Activated T-helper 1 cell treated with anti-CD3 and anti-CD28 coated beads, Interleukin-12 subunit alpha, Interleukin-12 subunit beta, Interleukin-2, Interleukin-4 antibody, amounts not matched to agents 30 ng/mL and 10 ng/mL and 1 ng/mL, durations not matched to agents 14 hours and 24 hours and 36 hours (primary cell): ENCODE measurements at places on chromosomes 2 and 18. TPM values are rescaled to one million over a fixed set of nuclear protein-coding genes. Genes with fewer than 3 reads are reported as not detected.
A peak's percentile ranks its signal among the peaks of the same experiment; 100 is the strongest.

DNA sequence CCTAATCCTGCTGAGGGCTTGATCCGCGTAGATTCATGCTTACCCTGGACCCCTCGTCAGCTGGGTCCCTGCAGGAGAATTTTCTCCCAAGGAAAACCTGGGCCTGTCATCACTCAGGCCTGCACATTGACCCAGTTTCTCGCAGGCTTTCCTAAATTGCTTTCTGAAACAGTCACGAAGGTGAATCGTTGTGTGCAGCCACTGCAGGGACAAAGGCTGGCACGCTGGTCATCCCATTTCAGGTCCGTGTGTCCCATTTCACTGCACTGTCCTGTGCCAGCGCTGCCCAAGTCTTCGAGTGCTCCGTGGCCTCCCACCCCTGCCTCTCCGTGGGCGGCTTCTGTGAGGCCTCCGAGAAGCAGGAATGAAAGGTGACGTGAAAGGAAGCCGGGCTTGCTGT, 62.8 kb upstream of the YWHAQ start:
- no peaks in the 10 kb centered on the region for H3K36me3 ChIP-seq
- no peak overlapping the region for H3K27ac ChIP-seq
- H3K27me3 ChIP-seq, result peaks cover 2% of the 10 kb centered on the region

DNA sequence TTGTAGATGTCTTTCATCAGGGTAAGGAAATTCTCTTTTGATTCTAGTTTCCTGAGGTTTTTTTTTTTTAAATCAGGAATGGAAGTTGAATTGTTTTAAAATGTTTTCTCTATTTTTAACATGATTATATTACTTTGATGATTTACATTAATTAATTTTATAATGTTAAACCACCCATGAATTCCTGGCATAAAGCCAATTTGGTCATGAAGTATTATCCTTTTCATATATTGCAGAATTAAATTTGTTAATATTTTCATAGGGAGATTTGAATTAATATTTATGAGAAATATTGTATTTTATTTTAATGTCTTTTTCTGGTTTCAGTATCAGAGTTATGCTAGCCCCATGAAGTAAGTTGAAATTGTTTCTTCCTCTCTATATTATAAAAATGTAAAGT, 144.6 kb downstream of the MAIP1 start:
- no peaks in the 10 kb centered on the region for H3K4me1 ChIP-seq
- no peak for DNase-seq
- no peak overlapping the region for H3K27ac ChIP-seq
- H3K4me3 ChIP-seq, result no peak overlapping the region
- H3K27me3 ChIP-seq, result peaks cover 3% of the 10 kb centered on the region
- no peaks in the 10 kb centered on the region for H3K36me3 ChIP-seq

The TMEM182 gene
- total RNA-seq, result 2.1 and 4.4 TPM in 2 replicates

- DNase-seq, result no peak
- H3K36me3 ChIP-seq, result peaks cover 30% of the 10 kb centered on the region
- no peaks in the 10 kb centered on the region for H3K27me3 ChIP-seq
- peak overlapping the region; percentile 22 for H3K27ac ChIP-seq
- no peaks in the 10 kb centered on the region for H3K4me1 ChIP-seq
These were observed 16.0 kb downstream of the CEP192 start for GRCh38 chr18:13007248-13007560.

GRCh38 chr2:222307978-222308730, 9.4 kb upstream of the PAX3 start:
- peaks cover 16% of the 10 kb centered on the region for H3K4me1 ChIP-seq
- no peak for DNase-seq
- H3K27ac ChIP-seq, result no peak overlapping the region
- H3K4me3 ChIP-seq, result no peak overlapping the region

The ADAM23 gene
- total RNA-seq, result 0.15 and 0.16 TPM in 2 replicates

DNA sequence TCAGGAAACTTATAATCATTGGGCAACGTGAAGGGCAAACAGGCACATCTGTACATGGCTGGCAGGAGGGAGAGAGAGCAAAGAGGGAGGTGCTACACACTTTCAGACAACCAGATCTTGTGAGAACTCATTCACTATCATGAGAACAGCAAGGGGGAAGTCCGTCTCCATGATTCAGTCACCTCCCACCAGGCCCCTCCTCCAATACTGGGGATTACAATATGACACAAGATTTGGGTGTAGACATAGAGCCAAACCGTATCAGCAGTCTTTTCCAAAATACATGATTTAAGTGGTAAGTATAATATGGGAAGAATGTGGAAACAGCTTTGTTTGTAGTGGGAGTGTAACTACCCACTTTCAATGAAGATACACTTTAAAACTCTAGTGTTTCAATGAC, 65.0 kb downstream of the EPB41L5 start:
- peaks cover 4% of the 10 kb centered on the region for H3K27me3 ChIP-seq
- H3K36me3 ChIP-seq, result peaks cover 2% of the 10 kb centered on the region
- H3K4me1 ChIP-seq, result no peaks in the 10 kb centered on the region
- H3K27ac ChIP-seq, result no peak overlapping the region
- no peak overlapping the region for H3K4me3 ChIP-seq

GRCh38 chr18:62771494-62772270, 56.3 kb downstream of the PHLPP1 start:
- H3K36me3 ChIP-seq, result peaks cover 4% of the 10 kb centered on the region
- H3K4me3 ChIP-seq, result no peak overlapping the region
- no peaks in the 10 kb centered on the region for H3K27me3 ChIP-seq
- peaks cover 29% of the 10 kb centered on the region for H3K4me1 ChIP-seq
- H3K27ac ChIP-seq, result peak overlapping the region; percentile 20

GRCh38 chr2:128524183-128524582, 205.5 kb upstream of the HS6ST1 start:
- peaks cover 3% of the 10 kb centered on the region for H3K36me3 ChIP-seq
- no peak overlapping the region for H3K4me3 ChIP-seq
- H3K4me1 ChIP-seq, result peaks cover 23% of the 10 kb centered on the region
- DNase-seq, result no peak

DNA sequence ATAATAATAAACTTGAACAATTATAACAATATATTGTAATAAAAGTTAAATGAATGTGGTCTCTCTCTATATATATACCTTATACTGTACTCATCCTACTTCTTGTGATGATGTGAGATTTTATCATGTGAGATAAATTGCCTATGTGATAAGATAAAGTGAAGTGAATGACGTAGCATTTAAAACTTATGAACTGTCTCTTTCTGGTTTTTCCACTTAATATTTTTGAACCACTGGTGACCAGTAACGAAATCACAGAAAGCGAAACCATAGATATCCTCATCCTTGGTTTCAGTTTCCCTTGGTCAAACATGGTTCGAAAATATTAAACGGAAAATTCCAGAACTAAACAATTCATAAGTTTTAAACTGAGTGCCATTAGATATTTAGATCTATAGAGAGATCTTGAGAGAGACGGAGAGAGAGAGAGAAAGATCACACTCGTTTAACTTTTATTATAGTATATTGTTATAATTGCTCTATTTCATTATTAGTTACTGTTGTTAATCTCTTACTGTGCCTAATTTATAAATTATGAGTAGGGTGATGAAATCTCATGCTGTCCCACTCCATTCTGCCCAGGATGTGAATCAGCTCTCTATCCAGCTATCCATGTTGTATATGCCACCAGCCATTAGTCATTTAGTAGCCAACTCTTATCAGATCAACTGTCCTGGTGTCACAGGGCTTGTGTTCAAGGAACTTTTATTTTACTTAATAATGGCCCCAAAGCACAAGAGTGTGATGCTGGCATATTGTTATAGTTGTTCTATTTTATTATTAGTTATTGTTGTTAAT, 156.8 kb downstream of the THADA start:
- no peak overlapping the region for H3K27ac ChIP-seq
- DNase-seq, result no peak
- no peaks in the 10 kb centered on the region for H3K4me1 ChIP-seq
- no peaks in the 10 kb centered on the region for H3K27me3 ChIP-seq
- peaks cover 18% of the 10 kb centered on the region for H3K36me3 ChIP-seq

- peaks cover 4% of the 10 kb centered on the region for H3K4me1 ChIP-seq
- no peaks in the 10 kb centered on the region for H3K36me3 ChIP-seq
- no peak overlapping the region for H3K4me3 ChIP-seq
- H3K27me3 ChIP-seq, result peaks cover 23% of the 10 kb centered on the region
- DNase-seq, result no peak
- no peak overlapping the region for H3K27ac ChIP-seq
These were observed 38.5 kb downstream of the CDCA7 start for GRCh38 chr2:173393186-173393585.

DNA sequence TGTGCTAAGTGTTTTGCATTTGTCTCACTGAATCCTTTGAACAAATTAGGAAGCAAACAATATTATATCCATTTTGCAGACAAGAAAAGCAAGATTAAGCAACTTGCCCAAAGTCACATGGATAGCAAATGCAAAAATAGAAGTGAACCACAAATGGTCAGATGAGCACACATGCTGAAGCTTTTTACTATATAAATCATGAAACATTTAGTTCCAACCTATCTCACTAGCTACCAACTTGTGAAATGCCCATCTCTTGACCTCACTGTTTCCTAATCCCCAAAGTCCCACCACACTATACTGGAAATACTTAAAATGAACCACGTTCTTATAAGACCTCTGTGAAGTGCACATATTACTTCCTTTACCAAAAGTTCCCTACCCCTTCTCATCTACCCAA, 380.5 kb downstream of the ERBB4 start:
- H3K27me3 ChIP-seq, result no peaks in the 10 kb centered on the region
- no peak overlapping the region for H3K27ac ChIP-seq
- no peak overlapping the region for H3K4me3 ChIP-seq
- DNase-seq, result no peak

- no peaks in the 10 kb centered on the region for H3K36me3 ChIP-seq
- H3K4me1 ChIP-seq, result no peaks in the 10 kb centered on the region
- peaks cover 21% of the 10 kb centered on the region for H3K27me3 ChIP-seq
- no peak overlapping the region for H3K4me3 ChIP-seq
These were observed 9.4 kb upstream of the RAPGEF4 start for GRCh38 chr2:172726172-172726735.

DNA sequence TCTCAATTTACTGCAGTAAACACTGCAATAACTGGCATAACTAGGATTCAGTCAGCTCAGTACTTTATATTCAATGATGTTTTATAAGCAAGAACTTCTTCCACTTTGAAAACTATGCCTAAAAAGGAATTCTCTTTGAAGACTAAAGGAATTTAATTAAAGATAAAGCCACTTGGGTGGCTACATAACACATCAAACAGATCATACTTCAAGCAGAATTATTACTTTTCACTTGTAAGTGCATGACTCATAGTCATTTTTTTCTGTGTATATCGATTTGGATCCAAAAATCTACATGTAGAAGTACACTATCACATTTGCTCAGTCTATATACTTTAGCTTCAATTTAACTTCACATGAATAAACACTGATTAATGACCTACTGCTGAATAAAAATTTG, 4.0 kb downstream of the KANSL1L start:
- no peak for DNase-seq
- H3K27me3 ChIP-seq, result peaks cover 9% of the 10 kb centered on the region
- no peak overlapping the region for H3K27ac ChIP-seq
- H3K4me1 ChIP-seq, result peaks cover 40% of the 10 kb centered on the region

GRCh38 chr2:205714789-205715720, 32.8 kb downstream of the NRP2 start:
- DNase-seq, result no peak
- H3K27ac ChIP-seq, result peak overlapping the region; percentile 25
- H3K4me1 ChIP-seq, result peaks cover 78% of the 10 kb centered on the region

GRCh38 chr2:208092093-208092832, 32.1 kb downstream of the CRYGD start:
- H3K36me3 ChIP-seq, result no peaks in the 10 kb centered on the region
- H3K4me3 ChIP-seq, result no peak overlapping the region
- no peak for DNase-seq
- no peak overlapping the region for H3K27ac ChIP-seq
- no peaks in the 10 kb centered on the region for H3K27me3 ChIP-seq
